Subcutaneous preadipocyte (primary cell): ENCODE measurements at places on chromosomes 1 and 21. TPM values are rescaled to one million over a fixed set of nuclear protein-coding genes. Genes with fewer than 3 reads are reported as not detected.

CDC14A gene
- 3.3 and 3.5 TPM in 2 replicates for total RNA-seq

ERICH3 gene
- total RNA-seq: not detected in 2 replicates

CFHR1 gene
- total RNA-seq: not detected in 2 replicates

FCRL5 gene
- total RNA-seq: not detected in 2 replicates

F5 gene
- total RNA-seq: under 0.01 TPM in 1 of 2 replicates, not detected in the other

USH2A gene
- total RNA-seq: under 0.01 TPM in 1 of 2 replicates, not detected in the other

TNFRSF18 gene
- not detected in 2 replicates for total RNA-seq

NBPF12 gene
- total RNA-seq: 3.7 and 4.8 TPM in 2 replicates

SELENON gene
- total RNA-seq: 36.0 and 47.9 TPM in 2 replicates

VWA5B1 gene
- total RNA-seq: not detected in 2 replicates

TMEM269 gene
- total RNA-seq: under 0.01 TPM in 1 of 2 replicates, not detected in the other

LCE2A gene
- total RNA-seq: not detected in 2 replicates

SPRR2A gene
- not detected in 2 replicates for total RNA-seq
